ENCODE measurements at places on chromosomes 6 and 20. TPM values are rescaled to one million over a fixed set of nuclear protein-coding genes. Genes with fewer than 3 reads are reported as not detected.

The RCAN2 gene
- 0.34 TPM for total RNA-seq

The TBPL1 gene
- total RNA-seq: 34.9 TPM

The PHACTR3 gene
- total RNA-seq: not detected

The TSPO2 gene
- total RNA-seq: not detected

Data from A375 (cell line).